A172 (cell line): ENCODE measurements at places on chromosomes 2 and 18. TPM values are rescaled to one million over a fixed set of nuclear protein-coding genes. Genes with fewer than 3 reads are reported as not detected.

The RUFY4 gene
- not detected in 2 replicates for total RNA-seq

The ACADL gene
- not detected in 2 replicates for total RNA-seq

The LOXL3 gene
- 3.2 TPM in 2 replicates for total RNA-seq

The AQP12A gene
- not detected in 2 replicates for total RNA-seq

The UGT1A6 gene
- 0.05 TPM in 1 of 2 replicates, not detected in the other for total RNA-seq

DNA sequence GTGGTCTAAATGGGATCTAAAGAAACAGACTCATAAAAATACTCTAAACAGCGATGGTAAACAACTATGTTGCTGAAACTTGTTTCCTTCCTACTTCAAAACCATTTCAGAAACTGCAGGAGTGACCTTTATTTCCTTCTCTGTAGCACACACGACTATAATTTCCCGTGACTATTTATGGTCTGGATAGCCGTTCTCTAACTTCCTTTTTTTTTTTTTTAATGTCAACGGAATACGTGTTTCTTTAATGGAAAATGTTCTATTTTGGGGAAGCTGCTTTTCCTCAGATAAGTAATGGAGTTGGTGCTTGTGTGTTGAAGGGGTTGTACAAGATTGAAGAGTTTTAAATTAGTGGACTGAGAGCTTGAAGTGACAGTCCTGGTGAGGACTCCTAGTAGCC is 224.1 kb downstream of the PHLPP1 start:
- DNase-seq = no peak

DNA sequence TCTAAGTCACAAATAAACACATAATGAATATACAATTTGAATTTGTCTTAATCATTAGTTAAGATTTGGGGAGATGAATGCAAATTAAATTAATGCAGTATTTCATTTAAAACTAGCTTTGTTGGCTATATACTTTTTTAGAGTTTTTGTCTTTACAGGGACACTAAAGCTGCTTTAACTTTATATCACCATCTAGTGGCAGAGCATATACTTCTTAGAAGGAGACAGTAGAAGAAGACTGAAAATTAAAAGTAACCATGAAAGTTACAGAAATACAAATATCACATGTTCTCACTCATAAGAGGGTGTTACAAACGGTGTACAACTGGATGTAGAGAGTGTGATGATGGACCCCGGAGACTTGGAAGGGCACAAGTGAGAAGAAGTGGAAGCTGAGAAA is 268.3 kb upstream of the NETO1 start:
- DNase-seq = no peak

DNA sequence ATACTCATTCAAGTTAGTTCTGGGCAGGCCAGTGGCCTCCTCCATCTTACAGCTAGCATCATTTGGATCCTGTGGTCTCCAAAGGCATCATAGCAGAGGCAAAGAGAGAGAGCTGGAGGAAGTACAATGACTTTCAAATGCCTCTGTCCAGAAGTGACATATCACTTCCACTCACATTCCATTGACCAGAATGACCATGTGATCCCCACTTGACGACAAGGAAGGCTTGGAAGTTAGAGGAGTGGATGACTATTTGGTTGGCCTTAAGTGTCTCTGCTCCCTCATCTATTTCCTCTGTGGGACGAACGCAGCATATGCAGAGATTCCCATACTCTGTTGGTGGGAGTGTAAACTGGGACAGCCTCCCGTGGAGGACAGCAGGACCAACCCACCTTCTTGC is 27.8 kb upstream of the MLPH start:
- peak; percentile 59 for DNase-seq

- DNase-seq = no peak
Observed at GRCh38 chr2:26081556-26081955, 47.7 kb downstream of the RAB10 start.

DNA sequence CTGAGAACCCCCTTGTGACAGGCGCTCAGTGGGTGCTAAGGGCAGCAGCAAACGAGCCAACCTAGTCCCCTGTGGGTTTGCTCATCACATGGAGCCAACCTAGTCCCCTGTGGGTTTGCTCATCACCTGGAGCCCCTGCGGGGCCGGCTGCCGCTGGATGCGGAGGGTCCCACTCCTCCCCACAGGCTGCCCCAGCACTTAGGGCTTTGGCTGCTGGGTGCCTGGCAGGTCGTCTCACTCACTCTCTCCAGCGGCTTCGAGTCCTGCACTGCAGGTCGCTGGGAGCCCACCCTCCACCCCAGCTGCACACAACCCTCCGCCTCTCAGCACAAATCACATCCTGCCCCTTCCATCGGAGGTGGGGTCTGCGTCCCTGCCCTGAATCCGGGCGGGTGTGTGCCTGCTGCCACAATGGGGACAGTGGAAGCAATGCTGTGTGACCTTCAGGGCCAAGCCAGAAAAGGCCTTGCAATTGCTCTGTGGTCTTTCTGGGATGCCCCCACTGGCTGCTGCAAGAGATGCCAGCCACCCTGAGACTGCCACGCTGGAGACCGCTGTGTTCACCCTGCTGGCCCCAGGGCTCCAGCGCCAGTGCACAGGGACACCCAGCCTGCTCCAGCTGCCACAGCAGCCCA is 248.1 kb upstream of the SALL3 start:
- DNase-seq = no peak

DNA sequence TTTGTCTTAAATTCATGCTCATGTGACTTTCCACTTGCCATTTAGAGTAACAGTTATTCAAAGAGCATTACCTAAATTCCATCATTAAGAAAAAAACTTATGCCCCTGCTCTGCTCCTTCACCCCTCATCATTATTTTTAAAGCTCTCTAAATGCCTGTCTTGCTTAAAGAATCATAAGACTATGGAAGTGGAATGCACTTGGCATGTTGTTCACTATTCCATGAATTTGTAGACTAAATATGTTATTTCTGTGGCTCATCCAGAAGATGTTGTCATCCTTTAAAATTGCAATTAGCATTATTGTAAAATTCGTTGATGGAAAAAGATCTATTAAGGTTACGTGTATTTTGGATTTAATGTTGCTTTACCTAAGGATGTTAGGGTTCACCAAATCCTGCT is 61.8 kb downstream of the FMNL2 start:
- no peak for DNase-seq

DNA sequence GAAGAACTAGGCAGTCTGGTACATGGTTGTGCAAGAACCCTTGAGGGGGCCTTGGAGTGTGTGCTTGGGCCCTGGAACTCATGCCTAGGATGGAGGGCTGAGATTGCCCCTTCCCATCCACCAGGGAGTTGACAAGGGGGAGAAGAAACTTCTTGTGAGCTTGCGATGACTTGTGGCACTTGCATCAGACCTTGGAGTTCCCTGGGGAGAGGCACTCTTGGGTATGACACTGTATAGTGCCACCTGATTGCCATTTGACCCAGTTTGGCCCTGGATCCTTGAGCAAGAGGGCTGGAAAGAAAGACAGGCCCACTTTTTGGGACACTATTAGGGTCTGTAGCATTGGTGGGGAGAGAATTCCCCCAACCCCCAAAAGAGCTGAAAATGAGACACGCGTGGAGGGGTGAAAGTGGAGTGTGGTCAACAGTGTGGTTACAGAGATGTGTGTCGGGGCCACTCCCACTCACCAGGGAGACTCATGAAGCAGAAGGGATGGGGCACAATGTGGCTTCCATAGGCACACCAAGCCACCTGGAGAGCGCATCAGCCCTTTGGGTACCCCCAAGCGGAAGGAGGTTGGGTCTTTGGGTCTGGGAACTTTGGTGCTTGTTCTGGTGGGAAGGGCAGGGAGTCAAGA is 101.3 kb downstream of the MSH2 start:
- DNase-seq = no peak

- DNase-seq = peak; percentile 95
Observed at GRCh38 chr2:12534646-12535263, 182.0 kb upstream of the TRIB2 start.
